Esophagus (tissue), 2 donors: ENCODE measurements at places on chromosomes 7 and 10. TPM values are rescaled to one million over a fixed set of nuclear protein-coding genes. Genes with fewer than 3 reads are reported as not detected.

Gene POLR3A
- polyA plus RNA-seq, result 3.6 TPM

Gene OPN4
- polyA plus RNA-seq, result 0.02 TPM

Gene ZNF488
- 0.94 TPM for polyA plus RNA-seq

Gene VSTM2A
- polyA plus RNA-seq, result not detected

Gene CHST15
- polyA plus RNA-seq, result 1.4 TPM

Gene ACTA2
- polyA plus RNA-seq, result 713 TPM

Gene MOGAT3
- polyA plus RNA-seq, result not detected

Gene TSPAN13
- polyA plus RNA-seq, result 10.8 TPM

Gene VIPR2
- 0.40 TPM for polyA plus RNA-seq

Gene GRID2IP
- polyA plus RNA-seq, result 0.39 TPM

Gene ASZ1
- not detected for polyA plus RNA-seq

Gene BZW2
- polyA plus RNA-seq, result 32.9 TPM

Gene ARL4A
- polyA plus RNA-seq, result 43.0 TPM

Gene HOXA3
- polyA plus RNA-seq, result 4.3 TPM

Gene CALHM2
- 9.7 TPM for polyA plus RNA-seq

Gene FZD8
- 0.72 TPM for polyA plus RNA-seq

Gene TRPV6
- 10.5 TPM for polyA plus RNA-seq

Gene HMX2
- polyA plus RNA-seq, result not detected

Gene HGF
- polyA plus RNA-seq, result 0.47 TPM

Gene SHH
- polyA plus RNA-seq, result 0.01 TPM

Gene ELAPOR2
- 1.8 TPM for polyA plus RNA-seq

Gene DRGX
- polyA plus RNA-seq, result not detected

Gene SYNPO2L
- 10.9 TPM for polyA plus RNA-seq

Gene GDF10
- polyA plus RNA-seq, result 0.33 TPM

Gene PNLIPRP3
- 2.6 TPM for polyA plus RNA-seq

Gene UCMA
- polyA plus RNA-seq, result not detected
